ENCODE measurements at places on chromosomes 4 and X. TPM values are rescaled to one million over a fixed set of nuclear protein-coding genes. Genes with fewer than 3 reads are reported as not detected.

DNA sequence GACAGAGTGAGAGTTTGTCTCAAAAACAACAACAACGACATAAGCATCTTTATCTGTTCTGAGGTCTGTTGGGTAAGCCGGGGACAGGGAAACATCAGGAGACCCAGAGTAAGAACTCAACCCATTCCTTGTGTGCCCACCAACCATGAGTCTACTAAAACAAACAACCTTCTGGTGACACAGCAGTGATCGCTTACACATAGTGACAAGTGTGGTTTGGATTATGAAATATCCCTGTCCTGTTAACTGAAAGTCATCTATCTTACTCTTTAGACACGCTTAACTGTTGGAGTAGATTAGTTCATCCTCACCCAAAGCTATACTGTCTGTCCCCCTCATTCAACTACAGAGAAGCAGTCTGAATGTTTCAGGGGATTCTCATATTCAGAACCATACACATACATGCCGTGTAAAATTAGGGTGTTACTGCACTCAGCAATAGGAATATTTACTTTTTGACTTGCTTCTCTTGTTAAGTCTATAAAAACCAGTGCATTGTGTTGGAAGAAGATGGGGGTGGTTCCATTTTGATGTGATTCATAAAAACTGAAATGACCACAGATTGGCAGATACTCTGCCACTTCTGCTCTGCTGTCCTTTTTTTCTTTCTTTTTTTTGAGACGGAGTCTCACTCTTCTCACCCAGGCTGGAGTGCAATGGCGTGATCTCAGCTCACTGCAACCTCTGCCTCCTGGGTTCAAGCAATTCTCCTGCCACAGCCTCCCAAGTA, 27.4 kb downstream of the PHKA2 start:
- DNase-seq = no peak

DNA sequence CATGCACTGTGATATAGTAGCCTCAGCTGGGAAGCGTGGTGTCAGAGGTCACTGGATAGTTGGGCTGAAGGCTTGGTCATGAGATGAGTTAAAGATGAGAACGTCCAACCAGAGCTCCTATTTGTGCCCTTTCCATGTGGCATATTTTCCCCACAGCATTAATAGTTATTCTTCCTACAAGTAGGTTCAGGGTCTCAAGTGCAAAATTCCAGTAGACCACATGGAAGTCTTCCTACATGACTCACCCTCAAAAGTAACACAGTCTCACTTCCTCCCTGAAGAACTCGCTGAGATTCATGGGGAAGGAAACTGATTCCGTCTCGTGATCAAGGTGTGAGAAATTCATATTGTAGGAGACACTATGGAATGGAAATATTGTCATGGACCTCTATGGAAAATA, 1212.5 kb upstream of the PRKX start:
- DNase-seq = no peak

- no peak for DNase-seq
Observed at GRCh38 chr4:48388525-48389154, 47.3 kb downstream of the SLAIN2 start.

GRCh38 chr4:132614682-132615081, 534.4 kb upstream of the PCDH10 start:
- no peak for DNase-seq

DNA sequence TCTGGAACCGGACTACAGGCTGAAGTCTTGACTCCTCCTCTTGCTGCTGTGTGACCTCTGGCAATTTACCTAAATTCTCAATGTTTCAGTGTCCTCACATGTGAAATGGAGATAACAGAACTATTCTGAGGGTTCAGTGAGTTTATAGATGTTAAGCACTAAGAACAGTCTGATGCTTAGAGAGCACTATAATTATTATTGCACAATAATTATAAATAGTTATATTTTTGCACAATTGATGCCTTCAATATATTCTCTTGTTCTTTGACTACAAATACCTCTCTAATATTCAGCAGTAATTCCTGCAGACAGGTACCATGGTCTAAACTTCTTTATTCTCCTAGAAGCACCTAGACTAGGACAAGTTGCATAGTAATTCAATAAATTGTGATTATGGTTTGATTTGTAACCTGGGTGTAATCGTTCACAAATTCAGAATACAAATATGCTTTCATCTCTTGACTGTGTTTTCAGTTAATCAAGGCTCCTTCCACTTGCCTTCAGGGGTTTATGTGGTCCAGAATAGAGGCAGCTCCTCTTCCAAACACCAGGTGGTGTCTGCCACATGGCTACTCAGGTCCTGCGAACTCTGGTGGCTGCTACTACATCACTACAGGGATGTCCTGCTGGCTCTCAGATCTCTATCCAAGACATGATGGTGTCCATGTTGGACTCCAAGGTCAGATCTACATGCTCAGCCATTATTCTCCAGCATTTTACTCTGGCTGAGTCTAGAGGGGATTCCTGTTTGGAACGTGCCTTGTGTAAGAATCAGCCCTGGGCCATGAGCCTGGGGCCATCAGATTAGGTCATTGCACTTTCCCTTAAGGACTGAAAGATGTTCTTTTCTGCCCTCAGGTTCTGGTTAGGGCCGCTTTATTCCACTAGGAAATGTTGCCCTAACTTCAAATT, 103.4 kb downstream of the QRFPR start:
- no peak for DNase-seq

GRCh38 chr4:122360754-122361153, 18.1 kb upstream of the ADAD1 start:
- no peak for DNase-seq

GRCh38 chr4:151013944-151014343, 1.1 kb downstream of the LRBA start:
- no peak for DNase-seq

- no peak for DNase-seq
Observed at GRCh38 chr4:172707622-172708021, 461.0 kb upstream of the GALNT7 start.

Gene PGAM4
- not detected for total RNA-seq

Gene POU3F4
- not detected for total RNA-seq

Gene TENM3
- total RNA-seq = 2.8 TPM

Gene AMBN
- not detected for total RNA-seq

Gene PCSK1N
- not detected for total RNA-seq

Gene PHOX2B
- total RNA-seq = not detected

Data from ascending aorta (tissue), 2 donors.